Stimulated activated CD8-positive, alpha-beta memory T cell treated with anti-CD3 and anti-CD28 coated beads, Interleukin-4, amount 100 ng/mL, for 1 hour (primary cell): ENCODE measurements at places on chromosomes 6 and 20.

- no peak for DNase-seq
Measured at GRCh38 chr6:113595911-113596376, 261.2 kb upstream of the MARCKS start.

DNA sequence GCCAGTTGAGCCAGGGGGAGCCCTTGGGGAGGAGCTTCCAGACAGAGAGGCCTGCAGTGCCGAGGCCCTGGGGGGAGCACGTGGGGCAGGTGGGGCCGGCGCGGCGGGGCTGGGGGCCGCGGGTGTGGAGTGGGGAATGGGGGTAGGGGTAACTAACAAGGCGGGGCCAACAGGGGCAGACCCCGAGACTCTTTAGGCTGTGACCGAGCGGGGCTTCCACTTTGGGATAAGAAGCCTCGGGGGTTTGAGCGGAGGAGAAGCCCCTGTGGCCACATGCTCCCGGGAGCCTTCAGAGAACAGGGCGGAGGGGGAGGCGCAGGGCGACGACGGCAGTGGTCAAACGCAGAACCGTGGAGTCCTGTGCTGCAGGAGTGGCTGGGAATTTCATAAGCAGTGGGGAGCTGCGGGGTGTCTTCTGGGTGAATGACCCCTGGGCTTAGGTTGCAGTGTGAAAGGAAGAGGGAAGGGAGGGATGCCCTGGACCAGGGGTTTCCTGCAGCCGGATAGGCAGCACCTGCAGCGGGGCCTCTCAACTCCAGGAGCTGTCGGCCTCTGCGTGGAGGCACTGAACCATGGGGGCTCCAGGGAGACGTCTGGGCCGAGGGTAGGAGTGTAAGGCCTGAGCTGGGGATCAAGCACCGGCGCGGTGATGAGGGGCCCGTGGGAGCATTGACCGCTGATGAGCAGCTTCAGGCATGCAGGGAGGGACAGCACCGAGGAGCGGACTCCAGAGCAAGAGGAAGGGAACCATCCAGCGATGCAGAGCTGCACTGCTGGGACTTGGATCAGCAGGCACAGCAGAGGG lies 121.0 kb downstream of the SYNDIG1 start:
- DNase-seq = no peak

DNA sequence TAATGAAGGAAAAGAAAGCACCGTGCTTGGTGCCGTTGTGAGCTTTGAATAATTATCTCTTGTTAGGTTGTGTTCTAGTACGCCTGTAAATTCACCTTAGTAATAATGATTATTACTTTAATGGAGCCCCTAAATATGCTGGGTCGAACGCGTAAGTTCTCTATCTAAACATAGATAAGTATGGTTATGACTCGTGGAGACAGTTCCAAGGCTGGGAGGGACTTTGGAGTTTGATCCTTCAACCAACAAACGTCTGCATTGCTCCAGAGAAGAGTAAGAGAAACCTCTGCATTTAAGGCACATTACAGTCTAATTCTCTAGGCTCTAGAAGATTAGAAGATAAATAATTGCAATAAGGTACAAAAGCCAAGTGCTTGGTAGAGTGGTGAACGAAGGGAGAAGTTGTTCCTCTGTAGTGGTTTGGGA lies 514 bp downstream of the ACOT13 start:
- no peak for DNase-seq

- no peak for DNase-seq
Measured at GRCh38 chr6:165615636-165616035, 47.4 kb downstream of the PDE10A start.

GRCh38 chr6:82385102-82385501 lies 21.5 kb downstream of the TPBG start:
- DNase-seq = no peak

DNA sequence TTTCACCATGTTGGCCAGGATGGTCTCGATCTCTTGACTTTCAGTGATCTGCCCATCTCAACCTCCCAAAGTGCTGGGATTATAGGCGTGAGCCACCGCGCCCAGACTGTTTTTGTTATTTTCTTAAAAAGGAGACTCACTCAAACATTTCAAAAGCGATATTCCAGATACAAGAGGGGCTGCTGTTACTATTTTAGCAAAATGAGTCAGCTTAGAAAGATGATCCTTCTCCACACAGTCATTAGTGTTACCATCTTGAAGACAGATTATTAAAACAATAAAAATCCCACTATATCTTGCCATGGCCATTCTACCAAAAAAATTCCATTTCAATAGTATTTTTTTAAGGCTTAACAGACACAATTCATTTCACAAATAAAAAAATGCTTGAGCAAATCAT lies 102.8 kb downstream of the PREP start:
- no peak for DNase-seq

DNA sequence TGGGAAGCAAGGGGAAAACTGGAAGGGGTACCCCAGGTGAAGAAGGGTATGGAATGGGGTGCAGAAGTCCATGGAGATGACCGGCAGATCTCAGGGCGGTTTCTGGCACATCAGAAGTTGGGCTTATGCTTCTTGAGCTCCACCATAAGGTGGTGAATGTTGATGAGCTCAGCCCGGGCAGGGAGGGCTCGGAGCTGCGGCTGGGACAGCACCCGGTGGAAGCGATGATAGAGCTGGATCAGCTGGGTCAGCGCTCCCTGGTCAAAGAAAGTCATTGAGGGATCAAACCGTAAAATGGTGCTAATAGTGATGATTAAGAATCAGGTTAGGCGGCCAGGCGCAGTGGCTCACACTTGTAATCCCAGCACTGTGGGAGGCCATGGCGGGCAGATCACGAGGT lies 20.9 kb downstream of the VPS52 start:
- DNase-seq = no peak
